ENCODE measurements at places on chromosomes 5 and 9.

DNA sequence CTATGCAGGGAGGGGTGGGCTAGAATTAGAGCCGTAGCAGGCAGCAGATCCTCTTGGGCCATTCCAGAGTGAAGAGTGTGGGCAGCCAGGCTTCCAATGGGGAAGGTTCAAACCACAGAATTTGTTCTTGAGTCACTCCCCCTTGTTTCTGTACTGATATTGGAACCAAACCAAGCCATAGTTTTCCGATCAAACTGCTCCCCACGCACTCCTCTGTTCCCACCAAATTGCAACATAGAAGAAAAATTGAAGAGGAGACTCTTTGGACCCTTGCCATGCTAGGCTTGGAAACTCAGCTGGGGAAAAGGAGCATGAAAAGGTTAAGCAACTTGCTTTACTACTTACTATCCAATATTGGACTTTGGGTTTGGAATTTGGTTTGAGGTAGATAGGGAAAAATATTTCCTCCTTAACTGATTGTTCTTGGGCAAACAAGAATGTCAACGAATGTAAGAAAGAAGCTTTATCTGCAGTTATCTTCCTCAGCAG lies 165.8 kb upstream of the NR3C1 start:
- DNase-seq, result no peak

- DNase-seq, result no peak
Observed at GRCh38 chr9:18989097-18989496, 43.9 kb downstream of the SAXO1 start.

DNA sequence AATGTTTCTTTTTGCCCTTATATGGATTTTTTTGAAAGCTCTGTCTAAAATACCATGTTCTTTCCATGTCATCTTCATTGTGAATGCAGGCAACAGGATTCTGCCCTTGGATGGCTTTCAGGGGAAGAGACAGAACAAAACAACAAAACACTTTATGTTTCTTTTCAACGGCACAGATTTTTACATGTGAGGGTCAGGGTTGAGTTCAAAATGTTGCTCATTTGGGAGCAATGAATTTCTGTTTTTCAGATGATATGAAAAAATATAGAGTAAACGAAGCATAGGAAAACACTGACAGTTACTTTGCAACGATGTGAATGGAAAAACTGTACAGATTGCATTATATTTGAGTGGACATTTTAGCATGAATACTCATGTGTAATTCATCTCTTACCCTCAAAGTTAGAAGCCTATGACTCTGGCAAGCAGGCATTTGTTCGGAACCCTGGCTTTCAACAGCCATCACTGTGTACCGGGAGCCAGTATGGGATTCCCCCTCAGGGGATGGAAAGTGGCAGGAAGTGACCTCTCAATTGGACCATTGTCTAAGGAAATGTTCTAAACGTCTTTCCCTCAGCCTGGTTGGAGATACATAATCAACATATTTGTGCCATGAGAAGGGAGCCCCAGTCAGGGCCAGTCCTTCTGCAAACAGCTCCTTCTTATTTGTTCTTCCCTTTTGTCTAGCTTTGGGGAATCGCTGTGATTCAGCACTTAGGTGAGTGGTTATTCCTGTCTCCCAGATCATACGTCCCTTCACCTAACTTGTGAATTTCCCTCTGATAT lies 153.9 kb upstream of the MEF2C start:
- DNase-seq, result no peak

GRCh38 chr5:158877706-158878105 lies 222.0 kb downstream of the EBF1 start:
- no peak for DNase-seq

GRCh38 chr5:40430101-40430710 lies 249.5 kb upstream of the PTGER4 start:
- DNase-seq, result no peak

- DNase-seq, result no peak
Observed at GRCh38 chr5:67813877-67814539, 401.5 kb upstream of the PIK3R1 start.

GRCh38 chr5:33479311-33479710 lies 38.5 kb downstream of the TARS1 start:
- DNase-seq, result no peak

DNA sequence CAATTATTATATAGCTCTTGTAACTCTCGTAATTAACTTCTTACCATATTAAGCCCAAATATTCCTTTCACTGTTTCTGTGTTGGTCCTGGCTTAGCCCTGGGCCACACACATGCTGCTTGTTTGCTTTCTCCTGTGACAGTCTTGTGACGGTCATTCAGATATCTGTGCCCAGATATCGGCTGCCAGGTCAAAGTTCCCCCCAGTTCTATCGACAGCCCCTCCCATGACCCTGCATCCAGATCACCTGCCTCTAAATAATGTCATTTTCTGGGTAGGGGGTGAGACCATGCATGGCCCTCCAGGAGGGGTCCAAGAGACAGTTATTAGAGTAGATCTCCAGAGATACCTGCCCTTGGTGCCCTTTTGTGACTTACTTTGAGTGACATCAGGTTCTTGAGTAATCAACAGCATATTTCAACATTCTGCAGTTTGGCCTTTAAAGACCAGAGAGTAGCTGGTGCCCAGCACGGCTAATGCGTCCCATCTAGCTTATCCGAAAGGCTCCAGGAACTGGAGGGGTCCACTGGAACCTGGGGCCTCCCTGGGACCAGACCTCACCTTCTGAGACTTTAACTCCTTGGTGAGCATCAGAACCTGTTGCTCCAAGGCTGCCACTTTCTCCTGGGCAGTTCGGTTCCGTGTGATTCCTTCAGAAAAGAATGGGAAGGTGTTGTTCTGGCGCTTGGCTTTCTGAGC lies 26.9 kb downstream of the TBC1D2 start:
- DNase-seq, result no peak

- no peak for DNase-seq
Observed at GRCh38 chr5:139577689-139578290, 16.7 kb downstream of the UBE2D2 start.

GRCh38 chr5:169263591-169263990 lies 37.3 kb downstream of the SLIT3 start:
- DNase-seq, result no peak

- no peak for DNase-seq
Observed at GRCh38 chr9:14746626-14747025, 24.1 kb upstream of the CER1 start.

DNA sequence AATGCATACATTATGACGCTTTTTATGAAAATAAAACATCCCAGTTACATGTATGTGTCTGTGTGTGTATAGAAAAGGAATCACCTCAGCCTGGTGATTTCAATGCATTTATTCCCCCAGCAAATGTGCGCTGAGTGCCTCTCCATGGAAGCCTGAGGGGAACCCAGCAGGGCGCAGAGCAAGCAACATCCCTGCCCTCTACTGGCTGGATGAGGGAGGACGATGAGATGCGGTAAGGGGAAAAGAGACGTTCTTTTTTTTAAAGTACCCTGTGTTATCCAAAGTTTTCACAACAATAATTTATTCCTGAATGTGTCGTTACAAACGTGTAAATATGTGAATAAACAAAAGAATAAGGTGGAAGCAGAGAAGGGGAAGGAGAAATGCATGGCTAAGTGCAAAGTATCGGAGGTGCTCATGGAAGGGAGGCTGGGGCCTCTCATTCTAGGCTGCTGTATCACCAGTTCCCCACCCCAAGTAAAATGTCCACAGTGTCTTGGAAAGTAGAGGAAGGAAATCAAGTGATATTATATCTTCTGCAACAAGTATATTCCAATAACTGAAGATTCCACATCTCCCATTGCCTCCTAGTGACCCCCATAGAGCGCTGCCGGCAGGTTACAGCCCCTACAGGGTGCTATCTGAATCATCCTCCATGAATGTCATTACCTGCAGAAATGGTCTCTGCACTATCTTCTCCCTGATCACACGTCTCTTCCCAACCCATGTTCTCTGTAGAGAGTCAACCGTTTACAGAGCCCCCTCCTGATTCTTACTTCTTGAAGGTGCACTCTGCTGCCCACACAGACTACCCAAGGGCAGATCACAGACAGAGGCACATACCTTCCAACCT lies 13.0 kb upstream of the ABLIM3 start:
- peak; percentile 31 for DNase-seq

DNA sequence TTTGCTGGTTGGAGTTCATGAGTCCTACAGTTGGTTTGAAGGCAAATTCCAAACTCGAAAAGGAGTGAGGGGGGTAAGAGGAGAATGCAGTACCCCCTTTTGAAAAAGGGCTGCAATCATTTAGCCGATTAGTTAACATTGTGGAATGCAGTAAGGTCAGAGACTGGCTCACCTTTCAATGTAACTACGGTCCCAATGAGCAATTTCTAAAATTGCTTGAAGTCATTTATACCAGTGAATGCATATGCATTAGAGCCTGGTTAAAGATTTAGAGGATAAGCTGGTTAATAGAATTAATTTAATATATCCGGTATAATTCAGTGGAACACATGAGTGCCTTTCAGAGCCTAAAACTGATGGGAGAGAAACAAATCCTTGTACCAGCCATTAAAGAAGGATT lies 172.6 kb upstream of the PAPPA start:
- DNase-seq, result no peak

- no peak for DNase-seq
Observed at GRCh38 chr5:137858223-137858916, 9.3 kb upstream of the MYOT start.

DNA sequence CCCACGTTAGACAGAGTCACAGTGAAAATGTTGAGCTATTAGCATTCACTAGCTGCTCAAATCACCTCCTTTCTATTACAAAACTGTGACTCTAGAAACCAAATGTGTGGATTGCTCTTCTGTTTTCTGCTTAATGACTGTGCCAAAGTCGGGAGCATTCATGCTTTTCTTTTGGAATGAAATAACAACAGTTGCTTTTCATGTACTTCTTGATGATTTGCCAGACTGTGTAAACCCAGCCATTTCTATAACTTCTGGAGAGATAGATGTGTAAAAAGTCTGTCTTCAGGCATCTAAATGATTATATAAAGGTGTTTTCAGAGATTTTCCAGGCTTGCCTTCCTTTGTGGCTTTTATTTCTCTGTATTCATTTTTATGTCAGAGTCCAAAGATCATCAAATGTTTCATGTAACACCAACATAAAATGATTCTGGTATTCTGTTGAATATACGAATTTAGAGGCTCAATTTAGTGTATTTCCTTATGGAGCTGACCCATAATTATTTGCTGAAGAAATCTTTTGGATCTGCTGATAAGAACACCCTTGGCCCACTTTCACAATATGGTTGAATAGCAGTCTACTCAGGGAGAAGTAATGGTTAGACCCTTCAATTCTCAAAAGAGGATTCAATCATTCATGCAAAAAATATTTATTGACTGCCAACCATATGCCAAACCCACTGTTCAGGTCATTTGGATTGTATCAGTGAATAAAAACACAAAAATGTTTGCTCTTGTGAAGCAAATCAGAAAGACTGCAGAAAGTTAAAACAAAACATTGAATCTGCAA lies 581.2 kb downstream of the CDH18 start:
- DNase-seq, result no peak

DNA sequence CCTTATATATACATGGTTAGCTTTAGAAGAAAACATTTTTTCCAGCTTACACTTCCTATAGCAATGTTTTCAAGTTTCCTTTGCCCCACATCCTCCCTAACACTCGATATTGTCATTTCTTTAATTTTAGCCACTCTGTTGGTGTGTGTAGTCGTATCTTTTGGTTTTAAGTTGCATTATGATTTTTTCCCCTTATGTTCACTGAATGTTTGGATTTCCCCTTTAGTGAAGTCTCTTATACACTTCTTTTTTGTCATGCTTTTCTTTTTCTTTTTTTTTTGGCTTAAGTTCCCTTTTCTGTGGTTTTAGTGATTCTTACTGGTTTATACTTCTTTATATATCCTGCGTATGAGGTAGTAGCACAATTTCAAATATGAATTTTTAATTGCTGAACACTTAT lies 58.8 kb downstream of the KDM4C start:
- no peak for DNase-seq

- DNase-seq, result no peak
Observed at GRCh38 chr5:8478326-8478725, 609.4 kb downstream of the MTRR start.

DNA sequence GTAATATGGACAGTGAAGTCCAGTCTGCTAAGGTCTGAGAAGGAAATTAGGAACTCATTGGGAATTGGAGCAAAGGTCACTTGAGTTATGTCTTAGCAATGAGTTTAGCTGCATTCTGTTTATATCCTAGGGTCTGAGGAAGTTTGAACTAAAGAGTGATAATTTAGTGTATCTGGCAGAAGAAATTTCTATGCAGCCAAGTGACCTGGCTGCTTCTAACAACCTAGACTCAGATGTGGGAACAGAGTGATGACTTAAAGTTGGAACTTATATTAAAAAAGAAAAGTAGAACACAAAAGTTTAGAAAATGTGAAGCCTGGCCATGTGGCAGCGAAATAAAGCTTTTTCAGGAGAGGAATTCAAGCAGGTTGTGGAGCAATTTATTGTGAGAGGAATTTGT lies 106.2 kb downstream of the PRDM9 start:
- DNase-seq, result no peak

- DNase-seq, result no peak
Observed at GRCh38 chr9:129524582-129525270, 96.2 kb downstream of the C9orf50 start.

DNA sequence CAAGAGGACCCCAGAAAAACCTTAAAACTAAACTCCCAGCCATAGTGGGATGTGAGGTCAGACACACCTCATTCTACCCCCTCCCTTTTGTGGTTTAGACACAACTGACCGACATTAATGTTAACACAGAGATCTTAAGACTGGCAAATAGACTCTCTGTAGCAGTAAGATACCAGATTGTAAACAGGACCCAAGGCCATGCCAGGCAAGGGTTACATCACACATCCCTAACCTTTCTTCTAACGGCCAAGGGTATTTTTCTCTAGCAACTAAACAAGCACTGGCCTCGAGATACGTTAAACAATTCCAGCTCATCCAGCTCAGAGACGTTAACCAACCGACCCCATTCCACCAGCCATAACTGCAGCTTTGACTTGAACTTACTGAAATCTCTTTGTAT lies 38.8 kb downstream of the NSUN2 start:
- no peak for DNase-seq

DNA sequence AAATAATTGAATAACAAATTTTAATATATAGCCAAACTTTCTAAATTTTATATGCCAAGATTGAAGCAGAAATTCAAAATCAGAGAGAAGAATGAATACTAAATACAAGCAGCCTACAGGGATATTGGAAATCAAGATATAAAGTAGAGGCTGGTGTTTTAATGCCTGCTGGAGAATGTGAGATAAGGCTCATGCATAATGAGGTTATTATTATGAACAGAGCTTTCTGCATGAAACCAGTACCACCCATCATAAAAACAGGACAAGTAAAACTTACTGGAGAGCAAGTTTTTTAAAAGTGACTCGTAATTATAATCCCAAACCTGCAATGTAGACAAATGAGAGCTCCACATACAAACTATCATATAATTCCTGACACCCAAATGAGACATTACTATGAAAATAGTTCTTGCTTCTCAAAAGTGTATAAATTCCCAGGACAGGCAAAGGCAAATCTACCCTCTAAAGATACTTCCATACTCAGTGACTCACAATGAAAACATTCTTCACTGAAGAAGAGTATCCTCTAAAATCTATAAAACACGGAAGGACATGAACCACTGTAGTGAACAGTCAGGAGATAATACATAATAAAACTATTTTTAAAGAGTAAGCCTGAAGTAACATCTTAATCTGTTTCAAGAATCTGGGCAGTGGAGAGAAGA lies 532.0 kb upstream of the GRAMD2B start:
- no peak for DNase-seq

Data from GM12891 (cell line).